ENCODE measurements at places on chromosomes 5 and 9.

GRCh38 chr9:75105019-75105540, 16.8 kb downstream of the OSTF1 start:
- no peak for ATAC-seq

- ATAC-seq = no peak
Observed at GRCh38 chr9:75152416-75152815, 64.1 kb downstream of the OSTF1 start.

DNA sequence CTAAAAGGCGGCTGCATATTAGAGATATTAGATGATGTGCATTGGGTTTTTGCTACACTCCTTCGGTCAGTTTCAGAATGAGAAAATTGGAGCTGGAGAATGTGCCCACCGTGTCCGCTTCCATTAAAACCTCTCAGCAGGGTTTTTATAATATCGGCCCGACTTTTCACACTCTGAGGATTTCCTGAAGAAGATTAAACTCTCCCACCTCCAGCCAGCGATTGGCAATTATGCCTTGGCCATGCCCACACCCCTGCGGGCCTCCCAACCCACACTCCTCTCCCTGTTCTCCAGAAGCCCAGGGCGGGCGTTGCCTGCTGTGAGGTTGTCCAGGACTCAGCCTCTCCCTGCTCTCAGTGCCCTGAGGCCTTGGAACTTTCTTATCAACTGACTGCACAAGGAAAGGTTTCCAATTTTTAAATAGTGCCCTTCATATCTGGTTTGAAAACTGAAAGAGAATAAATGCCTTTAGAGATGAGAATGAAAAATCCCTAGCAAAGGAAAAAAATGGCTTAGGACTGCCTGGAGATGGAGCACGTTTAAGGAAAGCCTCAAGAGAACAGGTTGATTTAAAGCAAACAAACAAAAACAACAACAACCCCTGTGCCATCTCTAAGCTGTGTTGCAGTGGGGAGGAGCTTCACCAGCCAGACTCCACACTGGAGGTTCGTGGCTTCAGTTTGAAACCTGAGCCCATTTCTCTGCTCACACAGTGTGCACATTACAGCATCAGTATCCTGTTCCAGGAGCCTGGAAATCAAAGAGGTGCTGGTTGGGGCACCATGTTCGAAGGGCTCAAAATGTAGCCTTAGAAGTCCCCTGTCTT, 292.9 kb downstream of the NSG2 start:
- ATAC-seq = no peak

DNA sequence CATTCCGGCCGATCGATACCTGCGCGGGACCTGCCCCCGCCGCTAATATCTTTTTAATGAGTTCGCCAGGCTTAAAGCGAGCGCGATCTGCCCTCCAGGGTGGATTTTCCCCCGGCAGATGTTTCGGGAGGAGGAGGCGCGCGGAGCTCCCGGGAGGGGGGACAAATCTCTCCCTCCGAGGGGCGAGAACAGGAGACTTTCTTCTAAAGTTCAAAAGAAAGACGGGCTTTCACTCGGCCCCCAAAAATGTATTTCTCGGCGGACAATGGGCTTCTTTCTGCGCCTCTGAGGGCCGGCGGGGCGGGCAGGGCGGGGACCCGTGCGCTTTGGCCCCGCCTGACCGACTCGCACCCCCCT, 4.1 kb upstream of the PRDM12 start:
- ATAC-seq = no peak

DNA sequence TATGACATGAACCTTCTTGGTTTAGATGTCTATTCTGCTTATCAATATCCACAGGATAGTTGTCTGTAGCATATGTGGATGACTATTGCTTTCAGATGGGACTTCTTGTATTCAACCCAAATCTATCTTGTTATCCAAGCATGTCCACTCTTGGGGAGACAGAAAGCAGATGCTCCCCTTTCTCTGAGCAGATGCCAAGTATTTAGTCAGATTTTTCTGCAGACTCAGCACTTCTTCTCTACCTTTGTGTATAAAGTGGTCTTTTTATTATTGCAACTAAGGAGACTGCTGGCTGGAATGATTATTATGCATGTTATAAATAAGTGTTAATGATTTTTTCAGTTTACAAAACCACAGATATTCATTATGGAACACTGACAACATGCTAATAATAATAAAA, 45.1 kb upstream of the ASTN2 start:
- no peak for ATAC-seq

DNA sequence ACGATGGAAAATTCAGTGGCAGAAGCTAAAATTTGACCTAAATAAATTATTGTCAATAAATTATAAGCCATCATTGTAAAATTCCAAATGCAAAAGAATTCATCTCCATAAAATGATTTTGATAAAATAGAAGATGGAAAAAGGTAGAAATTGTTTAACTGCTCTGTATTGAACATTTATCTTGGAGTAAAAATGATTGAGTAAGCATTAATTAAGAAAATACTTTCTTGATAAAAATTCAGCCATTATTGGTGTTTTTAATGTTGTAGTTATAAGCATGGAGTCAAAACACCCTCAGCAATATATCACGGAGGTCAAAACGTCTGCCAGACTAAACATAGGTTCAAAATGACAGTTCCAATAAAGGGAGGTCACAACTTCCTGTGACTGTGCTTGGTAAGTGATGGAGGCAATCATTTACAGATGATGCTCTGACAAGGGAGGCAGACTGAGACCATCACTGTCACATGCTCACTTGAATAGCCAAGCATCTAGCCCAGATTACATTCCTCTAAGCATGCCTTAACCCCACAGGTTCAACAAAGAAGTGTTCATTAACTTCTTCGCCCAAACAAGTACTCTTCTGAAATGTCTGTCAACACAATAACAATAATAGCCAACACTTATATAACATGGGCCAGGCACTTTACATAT, 69.5 kb downstream of the SH3TC2 start:
- no peak for ATAC-seq

DNA sequence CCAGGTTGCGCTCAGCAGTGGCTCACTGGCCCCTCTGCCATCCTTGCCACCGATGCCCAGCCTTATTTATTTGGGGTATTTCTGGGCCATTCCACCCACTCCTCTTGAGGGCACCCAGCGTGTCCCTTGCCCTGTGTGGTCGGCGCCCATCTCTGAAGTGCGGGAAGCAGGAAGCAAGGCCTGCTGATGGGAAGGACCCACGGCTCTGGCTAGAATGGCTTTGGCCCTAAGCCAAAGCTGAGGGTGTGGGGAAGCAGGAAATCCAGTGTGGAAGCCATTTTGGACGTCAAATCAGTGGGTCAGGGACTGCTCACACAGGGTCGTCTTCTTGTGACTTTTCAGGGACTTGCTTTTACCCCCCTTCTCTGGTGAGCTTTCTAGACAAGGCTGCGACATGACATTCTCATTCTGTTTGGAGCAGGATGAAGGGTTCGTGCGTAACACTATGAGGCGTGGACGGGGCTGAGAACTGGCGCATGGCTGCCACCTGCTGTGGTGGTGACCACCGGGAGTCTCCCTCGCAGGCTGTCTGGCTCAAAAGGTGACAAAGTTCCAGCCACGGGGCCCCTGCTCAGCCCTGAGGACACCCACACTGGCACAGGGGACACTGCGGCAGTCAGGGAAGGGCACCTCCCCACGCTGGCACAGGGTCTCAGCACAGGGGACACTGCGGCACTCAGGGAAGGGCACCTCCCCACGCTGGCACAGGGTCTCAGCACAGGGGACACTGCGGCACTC, 50.7 kb upstream of the NKD2 start:
- ATAC-seq = no peak

GRCh38 chr5:107985144-107985543, 314.4 kb upstream of the EFNA5 start:
- no peak for ATAC-seq

GRCh38 chr5:776862-777711, 7.4 kb downstream of the ZDHHC11B start:
- no peak for ATAC-seq

DNA sequence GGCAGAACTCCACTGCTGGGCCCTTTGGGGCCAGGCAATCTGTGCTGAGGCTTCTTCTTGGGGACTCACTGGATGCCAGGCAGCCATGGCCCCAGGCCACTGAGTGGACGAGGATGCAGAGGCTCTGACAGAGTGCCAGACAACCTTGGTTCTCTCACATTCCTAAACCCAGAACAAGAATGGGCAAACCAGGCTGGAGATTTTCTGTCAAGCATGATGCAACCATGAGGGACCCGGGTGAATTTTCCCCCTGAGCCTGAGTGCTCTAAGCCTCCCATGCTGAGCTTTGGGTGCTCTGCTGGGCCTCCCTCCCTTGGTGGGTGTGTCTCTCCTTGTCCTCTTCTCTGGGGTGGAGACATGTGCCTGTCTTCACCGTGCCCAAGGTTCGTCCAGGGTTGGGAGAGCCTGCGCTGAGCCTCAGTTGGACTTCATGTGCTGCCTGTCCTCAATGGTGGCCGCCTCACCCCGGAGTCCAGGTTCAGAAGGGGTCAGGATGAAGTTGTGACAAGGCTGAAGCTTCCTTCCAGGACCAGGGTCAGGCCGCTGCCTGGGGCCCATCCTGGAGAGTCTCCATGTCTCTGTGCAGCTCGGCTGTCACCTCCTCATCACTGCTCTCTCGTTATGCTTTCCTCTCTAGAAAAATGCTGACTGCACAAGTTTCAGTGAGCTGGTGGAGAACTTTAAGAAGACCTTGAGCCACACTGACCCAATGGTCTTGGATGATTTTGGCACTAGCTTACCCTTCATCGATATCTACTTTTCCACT, 24.1 kb downstream of the PITX1 start:
- ATAC-seq = no peak

DNA sequence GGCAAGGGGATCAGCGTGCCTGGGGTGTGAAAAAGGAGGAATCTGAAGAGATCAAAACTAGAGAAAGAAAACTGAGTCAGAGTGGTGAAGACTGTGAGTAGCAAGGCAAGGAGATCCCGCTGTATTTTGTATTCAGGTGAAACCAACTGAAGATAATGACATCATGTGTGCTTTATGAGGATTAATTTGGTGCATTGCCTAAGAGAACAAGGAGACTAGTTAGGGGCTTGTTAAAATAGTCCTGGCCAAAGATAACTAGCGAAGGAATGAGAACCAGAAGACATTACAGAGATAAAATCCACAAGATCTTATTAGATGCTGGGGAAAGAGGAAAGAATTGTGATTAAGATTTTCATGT, 16.9 kb upstream of the GPX3 start:
- no peak for ATAC-seq

DNA sequence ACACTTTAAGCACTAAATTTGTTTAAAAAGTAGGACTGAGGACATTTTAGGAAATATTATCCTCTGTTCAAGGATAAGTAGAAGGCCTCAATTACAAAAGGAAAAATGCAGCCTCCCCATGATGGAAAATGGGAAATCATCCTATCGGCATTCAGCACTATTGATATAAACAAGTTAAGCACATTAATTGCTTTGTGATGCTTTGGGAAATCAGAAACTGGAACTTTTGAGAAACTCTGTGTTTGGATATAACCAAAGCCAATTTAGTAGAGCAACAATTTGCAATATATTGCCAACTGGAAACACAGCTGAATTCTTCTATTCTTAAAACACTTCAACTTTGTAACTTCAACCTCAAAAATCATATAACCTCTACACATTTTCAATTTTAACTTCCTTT, 65.2 kb upstream of the PTGER4 start:
- ATAC-seq = no peak

GRCh38 chr5:81779125-81779915, 28.4 kb upstream of the SSBP2 start:
- peak; percentile 90 for ATAC-seq

DNA sequence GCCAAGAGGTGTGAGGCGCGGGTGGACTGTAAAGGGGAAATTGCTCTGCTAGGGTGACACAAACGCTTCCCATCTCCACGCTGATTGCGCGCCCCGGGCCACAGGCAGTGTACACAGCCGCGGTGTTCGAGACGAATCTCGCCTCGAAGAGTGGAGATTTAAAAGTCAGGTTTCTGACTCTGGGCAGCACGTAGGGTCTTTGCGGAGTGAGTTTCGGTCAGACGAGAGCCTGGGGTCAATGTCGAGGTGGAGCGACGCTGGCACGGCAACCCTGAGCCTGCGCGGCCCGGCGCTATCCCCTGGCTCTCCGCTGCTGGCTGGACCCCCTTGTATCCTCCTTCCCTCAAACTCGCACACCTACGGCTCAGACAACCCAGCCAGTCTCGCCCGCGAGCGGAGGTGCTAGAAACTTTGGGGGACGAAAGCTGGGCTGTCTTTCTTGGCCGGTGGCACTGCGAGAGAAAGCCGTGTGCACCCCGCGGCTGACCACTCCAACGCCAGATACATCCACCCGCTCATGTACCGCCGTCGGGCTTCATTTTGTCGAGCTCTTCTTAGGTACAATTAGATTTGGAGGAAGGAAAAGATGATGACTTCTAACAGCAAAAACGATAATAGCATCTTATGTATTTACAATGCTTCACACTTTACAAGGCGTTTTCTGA, 5.4 kb upstream of the FOXB2 start:
- ATAC-seq = no peak

GRCh38 chr9:98406469-98406868, 151.0 kb upstream of the TBC1D2 start:
- ATAC-seq = no peak

DNA sequence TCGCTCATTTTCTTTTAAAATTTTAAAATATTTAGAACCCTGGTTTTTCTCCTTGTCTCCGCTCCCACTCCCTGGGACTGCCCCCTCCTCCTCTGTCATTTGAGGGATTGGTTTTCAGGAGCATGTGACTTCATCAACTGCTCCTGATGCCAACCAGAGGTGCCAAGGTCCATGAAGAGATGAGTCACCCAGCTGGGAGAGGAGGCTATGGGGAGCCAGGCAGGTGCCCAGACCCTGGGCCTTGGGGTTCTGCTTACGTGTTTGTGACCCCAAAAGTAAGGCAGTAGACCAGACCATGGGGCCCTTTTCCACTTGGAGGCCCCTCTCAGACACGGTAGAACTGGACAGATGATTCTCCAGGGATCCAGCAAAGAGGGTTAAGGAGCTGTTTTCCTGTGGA, 167.0 kb downstream of the FGF18 start:
- no peak for ATAC-seq

- ATAC-seq = no peak
Observed at GRCh38 chr5:80048084-80048780, 13.1 kb downstream of the THBS4 start.

GRCh38 chr5:618450-618849, 6.3 kb downstream of the CEP72 start:
- no peak for ATAC-seq

- no peak for ATAC-seq
Observed at GRCh38 chr9:103941104-103941503, 153.0 kb upstream of the SMC2 start.

GRCh38 chr9:92010705-92011536, 60.9 kb upstream of the ROR2 start:
- ATAC-seq = no peak

DNA sequence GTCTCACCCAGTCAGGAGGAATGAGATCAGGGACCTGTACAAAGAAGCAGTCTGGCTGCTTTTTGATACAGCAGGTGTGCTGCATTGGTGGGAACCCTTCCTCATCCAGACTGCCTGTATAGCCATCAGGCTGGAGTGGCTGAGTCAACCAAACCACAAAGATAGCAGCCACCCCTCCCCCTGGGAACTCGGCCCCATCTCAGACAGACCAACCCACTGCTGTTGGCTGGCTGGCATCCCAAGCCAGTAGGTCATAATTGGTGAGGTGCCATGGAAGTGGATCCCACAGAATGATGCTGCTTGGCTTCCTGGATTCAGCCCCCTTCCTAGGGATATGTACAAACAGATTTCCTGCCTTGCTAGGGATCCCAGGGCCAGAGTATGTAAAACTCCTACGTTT, 60.9 kb downstream of the YTHDC2 start:
- no peak for ATAC-seq

GRCh38 chr9:128685636-128686489, 3.2 kb upstream of the SET start:
- no peak for ATAC-seq

- no peak for ATAC-seq
Observed at GRCh38 chr5:174086751-174087150, 41.2 kb downstream of the NSG2 start.
